ENCODE measurements at places on chromosomes 16 and 17.

DNA sequence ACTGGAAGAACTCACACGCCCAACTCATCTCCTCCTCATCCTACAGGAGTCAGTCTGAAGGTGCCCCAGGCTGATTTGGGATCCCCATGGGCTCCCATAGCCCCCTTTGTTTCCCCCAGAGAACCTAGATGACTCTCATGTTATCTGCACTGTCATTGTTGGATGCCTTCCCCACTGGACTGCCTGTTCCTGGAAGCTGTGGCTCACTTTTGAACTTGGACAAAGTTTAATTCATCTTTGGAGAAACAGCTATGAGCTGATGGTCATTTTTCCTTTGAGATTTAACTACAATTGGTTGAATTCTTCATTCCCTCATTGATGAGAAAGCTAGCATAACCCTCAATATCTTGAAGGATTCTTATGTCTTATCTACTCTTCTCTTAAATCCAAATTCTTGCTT lies 186.6 kb downstream of the SALL1 start:
- DNase-seq: no peak

- DNase-seq: no peak
Observed at GRCh38 chr17:82231312-82231561, 2.4 kb downstream of the SLC16A3 start.

DNA sequence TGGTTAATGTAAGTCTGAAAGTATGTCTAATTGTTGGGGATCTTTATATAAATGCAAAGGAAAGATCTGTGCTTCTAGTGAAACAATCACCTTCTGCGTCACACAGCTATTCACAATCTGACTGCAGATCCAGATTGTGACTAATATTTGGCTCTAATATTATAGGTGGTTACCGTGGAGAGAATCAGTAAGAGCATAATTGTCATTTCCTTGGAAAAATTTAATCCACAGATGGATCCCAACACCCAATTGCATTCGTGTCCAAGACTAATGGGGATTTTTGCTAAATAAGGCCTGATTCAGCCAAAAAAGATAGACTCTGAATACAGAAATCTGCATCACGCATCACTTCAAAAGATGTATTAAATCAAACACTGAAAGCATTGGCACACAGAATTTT lies 2.7 kb upstream of the KCNJ2 start:
- no peak for DNase-seq

DNA sequence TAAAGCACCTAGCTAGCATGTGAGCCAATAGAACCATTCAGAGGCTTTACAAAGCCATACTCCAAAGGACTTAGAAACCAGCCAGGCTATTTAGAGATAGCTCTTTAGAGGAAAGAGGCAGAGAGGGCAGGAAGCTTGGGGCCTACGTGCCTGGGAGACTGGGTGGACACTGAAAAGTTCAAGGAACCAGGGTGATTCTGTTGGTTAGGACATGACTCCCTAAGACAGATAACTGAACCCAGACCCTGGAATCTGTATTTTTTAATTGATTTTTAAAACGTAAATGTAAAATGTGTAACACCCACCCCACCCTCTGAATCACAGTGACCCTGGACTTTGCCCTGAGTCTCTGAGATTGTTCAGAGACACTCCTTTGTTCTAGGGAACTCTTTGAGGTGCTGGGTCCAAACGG lies 16.1 kb upstream of the GNA13 start:
- DNase-seq: no peak

GRCh38 chr17:79892457-79893241 lies 53.4 kb upstream of the CBX4 start:
- no peak for DNase-seq

All from stimulated activated CD4-positive, alpha-beta T cell treated with anti-CD3 and anti-CD28 coated beads, TNF-alpha, amount 100 ng/mL, for 4 hours (primary cell).